ENCODE measurements at places on chromosomes 4 and X.

DNA sequence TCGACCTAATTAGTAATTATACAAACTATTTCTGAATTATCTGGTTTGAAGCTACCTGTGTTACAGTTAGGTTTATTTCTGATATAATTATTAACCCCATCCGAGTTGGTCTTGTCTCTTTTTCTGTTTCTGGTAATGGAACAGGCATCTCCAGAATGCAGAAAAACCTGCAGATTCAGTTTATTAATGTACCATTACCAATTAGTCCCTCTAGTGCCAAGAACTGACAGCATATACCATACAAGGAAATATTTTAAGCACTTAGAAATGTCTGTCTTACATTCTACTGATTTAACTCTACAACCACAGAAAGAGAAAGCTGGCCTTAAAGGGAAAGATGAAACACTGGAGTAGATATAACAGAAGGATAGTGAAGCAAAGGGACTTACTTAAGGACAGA lies 570.6 kb downstream of the CENPC start:
- DNase-seq, result no peak

GRCh38 chrX:103330681-103331288 lies 746 bp downstream of the TCEAL7 start:
- DNase-seq, result no peak

DNA sequence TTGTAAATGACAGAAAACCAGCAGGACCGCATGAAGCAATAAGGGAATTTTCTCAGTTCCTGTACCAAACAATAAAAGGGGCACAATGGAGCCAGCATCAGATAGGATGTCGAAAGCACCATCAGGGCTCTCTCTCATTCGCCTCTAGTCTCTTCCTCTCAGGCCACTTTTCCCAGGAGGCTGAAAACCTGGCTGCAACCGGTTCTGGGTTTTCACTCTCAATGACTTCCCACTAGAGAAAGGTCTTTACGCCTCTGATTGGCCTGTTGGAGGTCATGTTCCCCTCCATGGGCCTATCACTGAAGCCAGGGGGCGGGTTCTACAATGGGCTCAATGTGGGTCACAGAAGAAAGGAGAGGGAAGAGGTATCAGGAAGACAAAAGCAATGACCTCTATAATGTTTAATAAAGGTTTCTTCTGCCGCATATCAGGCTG lies 29.3 kb downstream of the ZNF827 start:
- no peak for DNase-seq

- peak; percentile 36 for DNase-seq
Measured at GRCh38 chr4:80948141-80948540, 82.4 kb upstream of the BMP3 start.

DNA sequence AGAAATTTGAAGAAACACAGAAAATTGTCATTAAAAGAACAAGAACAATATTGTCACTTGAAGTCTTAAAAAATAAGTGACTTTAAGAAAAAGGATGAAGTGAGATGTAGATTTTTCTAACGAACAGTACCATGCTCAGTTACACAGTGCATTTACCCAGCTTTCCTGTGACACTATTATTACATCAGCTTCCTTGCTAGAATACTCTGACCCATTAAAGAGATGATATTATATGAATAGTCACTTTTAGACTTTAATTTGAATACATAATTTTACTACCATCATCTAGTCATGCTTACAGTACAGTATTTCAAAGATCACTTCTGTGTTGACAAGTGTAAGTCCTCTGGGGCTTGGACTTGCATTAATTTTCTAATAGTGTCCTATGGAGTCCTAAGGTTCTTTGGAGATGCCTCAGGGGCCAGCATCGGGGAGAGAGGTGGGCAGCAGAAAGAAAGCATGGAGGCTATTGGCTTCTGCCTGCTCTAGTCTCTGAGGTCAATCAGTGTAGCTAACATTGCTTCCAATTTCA lies 10.7 kb downstream of the COL25A1 start:
- no peak for DNase-seq

- no peak for DNase-seq
Measured at GRCh38 chr4:22504922-22505321, 10.9 kb downstream of the ADGRA3 start.

- no peak for DNase-seq
Measured at GRCh38 chr4:120155287-120155686, 88.6 kb upstream of the MAD2L1 start.

DNA sequence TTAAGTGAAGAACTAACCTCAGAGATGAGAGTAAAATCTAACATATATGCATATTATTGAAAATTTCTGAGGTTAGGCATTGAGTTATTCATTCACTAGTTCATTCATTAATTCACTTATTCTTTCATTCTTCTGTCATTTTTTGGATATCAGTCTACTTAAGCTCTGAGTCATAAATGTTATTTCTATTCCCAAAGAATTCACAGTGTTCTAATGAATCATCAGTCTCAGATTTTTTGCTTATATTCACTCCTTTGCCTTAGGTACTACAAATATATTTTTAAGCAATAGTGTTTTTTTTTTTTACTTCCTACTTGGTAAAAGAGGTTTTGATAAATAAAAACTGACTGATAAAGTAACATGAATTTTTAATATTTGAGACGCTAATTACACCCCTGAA lies 95.2 kb upstream of the DKK2 start:
- no peak for DNase-seq

DNA sequence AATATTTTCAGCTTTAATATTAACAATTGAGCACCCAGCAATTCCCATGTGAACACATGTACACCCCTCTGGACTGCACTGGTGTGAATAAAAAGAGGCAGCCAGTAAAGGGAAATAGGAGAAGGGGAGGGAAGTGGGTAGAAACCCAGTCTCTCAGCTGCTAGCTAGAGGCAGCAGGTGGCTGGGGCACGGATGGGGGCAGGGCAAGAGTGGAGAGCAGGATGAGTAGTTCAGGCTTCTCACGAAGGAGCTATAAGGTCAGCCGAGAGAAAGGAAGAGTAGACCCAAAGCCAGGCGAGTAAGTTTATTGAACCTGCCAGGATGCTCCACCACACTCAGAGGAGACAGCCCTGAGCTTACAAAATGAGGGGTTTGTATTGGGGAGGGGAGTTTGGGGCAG lies 184.8 kb upstream of the MTMR8 start:
- no peak for DNase-seq

- no peak for DNase-seq
Measured at GRCh38 chr4:24180586-24180985, 290.7 kb upstream of the PPARGC1A start.

- DNase-seq, result no peak
Measured at GRCh38 chr4:189098932-189099696, 841.6 kb upstream of the FRG1 start.

DNA sequence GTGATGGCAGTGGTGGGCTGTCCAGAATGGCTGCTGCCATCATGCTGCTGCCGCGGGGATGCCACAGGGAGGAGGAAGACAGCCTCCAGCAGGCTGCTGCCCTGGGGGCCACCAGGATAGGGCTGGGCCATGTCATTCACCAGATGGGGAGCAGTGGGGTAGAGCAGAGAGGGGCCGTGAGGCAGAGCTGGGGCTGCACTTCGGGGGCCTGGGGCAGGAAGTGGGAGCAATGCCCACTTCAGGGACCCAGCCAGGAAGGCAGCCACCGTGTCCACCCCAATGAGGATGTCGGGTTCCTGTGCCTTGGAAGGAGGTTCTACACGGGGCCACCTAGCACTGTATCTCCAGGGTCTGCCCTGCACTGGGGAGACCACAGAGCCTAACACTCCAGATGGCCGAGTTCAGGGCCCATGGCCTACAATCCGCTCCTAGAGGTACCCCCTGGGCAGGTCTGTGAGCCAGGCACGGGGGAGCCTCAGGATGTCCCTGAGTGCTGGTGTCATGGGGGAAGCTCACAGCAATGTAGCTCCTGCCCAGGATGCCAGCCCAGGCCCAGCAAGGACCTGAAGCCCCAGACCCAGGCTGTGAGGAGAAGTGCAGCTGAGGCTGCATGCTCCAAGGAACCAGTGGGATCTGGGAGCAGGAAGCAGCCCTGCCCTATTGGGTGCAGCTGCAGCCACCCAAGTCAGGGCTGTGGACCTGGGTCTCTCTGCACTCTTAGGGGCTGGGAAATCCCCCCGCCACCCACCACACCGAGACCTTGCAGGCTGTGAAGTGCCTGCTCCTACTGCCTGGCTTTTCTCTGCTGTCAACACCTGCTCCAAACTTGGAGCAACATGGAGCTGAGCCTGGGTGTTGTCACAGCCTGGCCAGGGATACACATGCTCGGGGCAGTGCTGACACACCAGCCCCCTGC lies 140.3 kb downstream of the PDHA2 start:
- DNase-seq, result no peak

DNA sequence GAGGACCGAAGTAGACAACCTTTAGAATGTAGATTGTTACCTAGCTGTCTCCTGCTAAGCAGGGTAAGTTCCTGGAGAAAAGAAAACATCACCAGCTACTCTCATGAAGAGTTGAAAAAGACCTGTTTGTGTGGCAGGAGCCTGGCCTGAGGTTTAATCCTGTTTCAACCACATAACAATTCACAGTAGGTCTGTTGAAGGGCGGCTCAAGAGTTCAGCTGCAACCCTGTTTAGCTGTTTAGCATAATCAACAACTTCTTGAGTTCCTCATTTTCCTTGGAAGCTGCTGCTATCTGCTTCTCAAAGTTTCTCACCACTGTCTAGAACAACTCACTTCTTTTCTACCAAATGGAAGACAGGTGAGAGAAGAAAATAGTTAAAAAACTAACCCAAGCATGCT lies 170.4 kb upstream of the TET2 start:
- no peak for DNase-seq

DNA sequence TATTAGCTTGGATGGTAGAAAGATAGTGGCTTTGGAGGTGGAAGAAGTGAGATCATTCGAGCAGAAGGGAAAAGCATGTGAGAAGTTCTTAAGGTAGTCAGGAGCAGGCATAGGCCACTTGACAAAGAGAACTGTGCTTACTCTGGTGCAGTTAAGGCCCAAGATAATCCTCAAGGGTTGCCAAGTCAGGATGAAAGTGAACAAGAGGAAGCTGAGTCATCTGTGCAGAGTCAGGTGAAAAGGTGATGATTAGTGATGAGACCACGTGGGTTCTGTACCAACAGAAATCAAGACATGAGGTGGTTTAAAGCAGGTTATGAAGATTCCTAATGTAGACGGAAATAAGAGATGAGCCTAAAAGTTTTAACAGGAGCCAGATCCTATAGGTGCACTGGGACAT lies 369.8 kb downstream of the DTHD1 start:
- DNase-seq, result no peak

DNA sequence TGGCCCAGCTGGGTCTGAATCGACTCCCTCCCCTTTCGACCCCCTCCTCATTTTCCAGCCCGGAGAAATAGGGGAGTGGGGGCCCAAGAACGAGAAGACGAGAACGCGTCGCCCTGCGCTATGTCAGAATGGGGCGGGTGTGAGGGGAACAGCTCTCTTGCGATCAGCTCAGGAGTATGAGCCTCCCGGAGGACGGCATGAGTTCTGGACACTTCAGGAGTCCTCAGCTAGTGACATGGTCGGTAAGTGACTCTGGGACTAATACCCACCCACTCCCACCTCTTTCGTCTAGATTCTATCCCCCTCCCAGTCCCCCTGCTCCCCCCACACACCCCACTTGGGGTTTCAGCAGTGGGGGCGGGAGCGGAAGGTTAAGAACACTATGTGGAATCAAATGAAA lies 944 bp downstream of the KLF8 start:
- no peak for DNase-seq

Measured in fibroblast of skin of left biceps (primary cell).